ENCODE measurements at places on chromosomes 13 and 19. TPM values are rescaled to one million over a fixed set of nuclear protein-coding genes. Genes with fewer than 3 reads are reported as not detected.

DNA sequence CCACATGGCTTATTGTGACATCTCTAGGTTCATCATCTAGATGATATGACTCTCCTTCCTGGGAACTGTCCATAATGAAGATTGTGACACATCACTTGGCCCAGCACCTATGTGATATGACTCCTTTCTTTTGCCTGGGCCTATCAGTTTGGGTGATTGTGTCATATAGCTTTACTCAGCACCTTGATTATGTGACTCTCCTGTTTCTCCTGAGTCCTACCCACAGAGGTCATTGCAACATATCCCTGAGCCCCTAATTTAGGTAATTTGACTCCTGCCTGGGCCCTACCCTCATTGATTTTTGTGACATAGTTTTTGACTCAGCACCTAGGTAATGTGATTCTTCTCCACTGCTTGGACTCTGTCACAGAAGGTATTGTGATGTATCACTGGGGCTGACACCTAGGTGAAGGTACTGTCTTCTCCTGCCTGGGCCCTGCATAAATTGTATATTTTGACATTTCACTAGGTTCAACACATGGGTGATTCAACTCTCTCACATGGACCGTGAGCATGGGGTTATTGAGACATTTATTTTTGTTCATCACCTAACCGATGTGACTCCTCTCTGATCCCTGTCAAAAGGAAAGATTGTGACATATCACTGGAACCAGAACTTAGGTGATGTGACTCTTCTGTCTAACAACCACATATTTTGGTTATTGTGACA, 26.2 kb upstream of the ZNF254 start:
- ATAC-seq: peak; percentile 46

CYTH2 gene
- 47.2 TPM for total RNA-seq

- peak; percentile 54 for ATAC-seq
These were observed 760 bp downstream of the ZNF91 start for GRCh38 chr19:23394511-23394910.

- no peak for ATAC-seq
These were observed 975 bp downstream of the SBK2 start for GRCh38 chr19:55535965-55536350.

SYCN gene
- total RNA-seq: not detected

DNA sequence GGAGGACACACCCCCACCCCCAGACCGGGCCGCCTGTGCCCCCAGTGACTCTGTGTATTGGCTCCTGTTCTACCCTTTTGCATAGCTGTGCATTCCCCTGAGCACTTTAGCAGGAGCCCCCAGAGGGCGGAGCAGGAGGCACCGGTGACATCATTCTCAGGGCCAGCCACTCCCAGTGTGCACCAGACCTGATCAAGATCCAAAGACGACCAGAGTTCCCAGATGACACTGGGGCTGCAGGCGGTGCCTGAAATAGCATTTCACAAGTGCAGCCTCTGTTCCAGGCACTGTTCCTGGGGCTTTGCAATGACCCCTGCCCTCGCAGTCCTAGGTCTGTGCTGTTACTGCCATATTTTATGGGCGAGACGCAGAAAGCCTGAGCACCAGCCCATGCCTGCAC, 14.5 kb upstream of the PTPRS start:
- peak; percentile 41 for ATAC-seq

DNA sequence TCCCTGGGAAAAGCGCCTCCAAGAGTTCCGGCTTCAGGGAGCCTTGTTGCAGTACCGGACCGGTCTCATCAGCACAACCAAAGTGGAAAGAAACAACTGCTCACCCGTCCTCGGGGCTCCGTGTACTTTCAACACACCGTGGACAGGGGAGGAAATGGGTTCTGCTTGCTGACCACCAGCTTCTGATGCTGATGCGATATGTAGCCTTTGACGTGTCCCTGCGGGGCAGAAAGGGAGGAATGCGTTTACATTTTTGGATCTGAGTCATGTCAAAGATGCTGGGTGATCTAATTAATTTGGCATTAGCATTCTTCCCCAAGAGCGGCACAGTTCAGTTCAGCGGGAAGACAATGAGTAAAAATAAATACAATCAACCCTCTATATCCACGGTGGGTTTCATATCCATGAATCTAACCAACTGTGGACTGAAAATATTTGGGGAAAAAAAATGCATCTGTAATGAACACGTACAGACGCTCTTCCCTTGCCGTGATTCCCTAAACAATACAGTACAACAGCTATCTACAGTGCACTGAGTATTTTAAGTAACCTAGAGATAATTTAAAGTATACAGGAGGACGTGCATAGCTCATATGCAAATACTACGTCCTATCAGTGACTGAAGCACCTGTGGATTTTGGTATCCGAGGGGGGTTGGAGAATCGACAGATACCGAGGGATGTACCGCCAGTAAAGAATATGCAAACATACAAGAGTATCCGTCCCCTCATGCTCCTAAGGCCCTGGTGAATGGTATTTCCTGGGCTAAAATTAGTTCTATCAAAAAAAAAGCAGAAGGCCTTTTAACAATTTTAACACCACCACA, 19.8 kb downstream of the PROZ start:
- ATAC-seq: no peak

KLF1 gene
- not detected for total RNA-seq

GRCh38 chr13:23020246-23020843, 160.4 kb upstream of the SGCG start:
- ATAC-seq: peak; percentile 76

ARL11 gene
- total RNA-seq: 1.2 TPM

ZNF28 gene
- total RNA-seq: 10.2 TPM

- peak; percentile 79 for ATAC-seq
These were observed at the start of gene DMKN for GRCh38 chr19:35513628-35514281. TSS of gene DMKN (minus strand) at chr19:35513649. CDS start at chr19:35513475, 174 bp downstream.

TSHZ3 gene
- total RNA-seq: 1.6 TPM

DNA sequence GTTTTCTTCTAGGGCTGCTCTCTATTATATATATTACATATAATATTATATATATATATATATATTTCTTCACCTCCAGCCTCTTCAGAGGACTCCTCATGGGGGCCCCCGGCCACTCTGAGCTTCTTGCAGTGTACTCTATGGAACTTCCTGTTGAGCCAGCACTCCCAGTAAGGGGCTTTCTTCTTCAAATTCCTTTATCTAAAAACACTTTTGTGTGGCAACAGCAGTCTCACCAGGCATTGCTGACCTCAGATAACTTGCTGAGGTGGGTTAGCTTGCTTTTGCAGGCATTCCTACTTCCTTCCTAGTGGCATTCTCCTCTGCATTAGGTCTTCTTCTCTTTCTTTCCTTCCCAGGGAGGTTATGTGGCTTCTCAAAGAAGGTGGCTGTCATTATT, 381.5 kb downstream of the MYO16 start:
- no peak for ATAC-seq

P2RY11 gene
- total RNA-seq: 4.8 TPM

GRCh38 chr13:59408738-59409137, 755.0 kb downstream of the DIAPH3 start:
- no peak for ATAC-seq

ADGRE2 gene
- total RNA-seq: 1.5 TPM

GRCh38 chr13:63516124-63516523, 2100.5 kb upstream of the PCDH20 start:
- ATAC-seq: no peak

GRCh38 chr13:99760456-99760855, 211.1 kb downstream of the ZIC5 start:
- no peak for ATAC-seq

KISS1R gene
- total RNA-seq: not detected

- ATAC-seq: no peak
These were observed 186.3 kb downstream of the TDRD3 start for GRCh38 chr13:60583196-60583888.

DNA sequence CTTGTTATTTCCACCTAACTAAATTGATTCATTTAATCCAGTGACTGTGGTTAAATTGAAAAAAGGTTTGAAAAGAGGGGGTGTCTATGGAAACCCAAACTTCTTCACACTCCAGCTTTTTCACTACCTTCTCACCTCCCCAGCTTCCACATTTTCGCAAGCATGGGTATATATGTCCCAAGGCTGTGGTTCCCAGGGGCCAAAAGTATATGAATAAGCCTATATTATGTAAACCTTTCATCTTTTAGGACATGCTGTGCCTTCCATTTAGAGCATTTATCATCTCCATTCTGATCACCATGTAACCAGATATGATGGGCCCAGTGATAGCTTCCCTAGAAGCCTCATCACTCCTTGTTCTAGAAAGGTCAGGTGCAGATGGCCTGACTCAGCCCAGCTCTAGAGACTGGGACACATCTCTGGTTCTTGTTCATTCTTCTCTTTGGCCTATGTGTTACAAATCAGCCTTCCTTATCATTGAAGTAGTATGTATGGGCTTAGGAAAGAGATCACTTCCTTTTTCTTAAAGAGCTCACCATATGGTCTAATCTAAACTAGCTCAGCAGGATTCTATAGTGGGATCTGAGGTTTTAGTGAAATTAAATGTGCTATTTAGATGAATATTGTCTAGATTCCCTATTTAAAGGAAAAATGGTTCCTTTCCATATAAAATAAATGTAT, 19.5 kb upstream of the ARL11 start:
- ATAC-seq: no peak

- peak; percentile 17 for ATAC-seq
These were observed 11.8 kb downstream of the PALM start for GRCh38 chr19:720345-721160.

- ATAC-seq: no peak
These were observed 5.5 kb downstream of the SF3A2 start for GRCh38 chr19:2242092-2242537.

FUT1 gene
- total RNA-seq: 6.1 TPM

KCTD4 gene
- not detected for total RNA-seq

GRCh38 chr19:11106477-11106876, 17.2 kb downstream of the LDLR start:
- ATAC-seq: no peak

LRG1 gene
- 24.9 TPM for total RNA-seq

CD22 gene
- total RNA-seq: 2.5 TPM

GRCh38 chr19:58059003-58059670, at the start of gene ZNF135:
TSS of gene ZNF135 (plus strand) at chr19:58059282. CDS start at chr19:58060003, 721 bp downstream.
- peak; percentile 88 for ATAC-seq

DNA sequence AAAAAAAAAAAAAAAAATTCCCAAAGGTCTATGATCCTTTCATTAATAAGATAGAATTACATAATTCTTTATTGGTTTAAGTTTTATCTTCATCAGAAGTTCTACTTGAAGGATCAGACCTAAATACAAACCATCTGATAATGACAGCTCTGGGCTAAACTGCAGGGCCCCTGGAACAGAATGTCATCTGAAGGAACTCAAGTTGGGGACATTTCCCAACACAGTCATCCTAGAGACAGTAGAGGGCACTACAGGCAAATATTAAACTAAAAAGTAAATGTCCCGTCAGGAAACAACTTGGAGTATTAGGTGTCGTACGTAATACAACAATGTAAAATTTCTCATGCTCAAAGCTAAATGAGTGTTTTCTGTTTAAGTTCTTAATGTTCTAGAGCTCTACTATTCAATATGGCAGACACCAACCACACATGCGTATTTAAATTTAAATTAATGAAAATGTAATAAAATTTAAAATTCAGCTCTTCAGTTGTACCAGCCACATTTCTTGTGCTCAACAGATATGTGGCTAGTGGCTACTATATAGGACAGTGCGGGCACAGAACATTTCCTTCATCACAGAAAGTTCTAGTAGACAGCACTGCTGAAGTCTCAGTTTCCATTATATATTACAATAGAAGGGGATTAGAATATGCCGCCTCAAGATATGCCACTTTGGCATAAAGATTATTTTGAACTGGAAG, 21.8 kb upstream of the NAXD start:
- peak; percentile 71 for ATAC-seq

- ATAC-seq: peak; percentile 28
These were observed 76.8 kb upstream of the PCDH8 start for GRCh38 chr13:52925251-52925650.

- ATAC-seq: no peak
These were observed 29.3 kb downstream of the ZNF571 start for GRCh38 chr19:37565370-37565669.

PSG4 gene
- 0.48 TPM for total RNA-seq

DNA sequence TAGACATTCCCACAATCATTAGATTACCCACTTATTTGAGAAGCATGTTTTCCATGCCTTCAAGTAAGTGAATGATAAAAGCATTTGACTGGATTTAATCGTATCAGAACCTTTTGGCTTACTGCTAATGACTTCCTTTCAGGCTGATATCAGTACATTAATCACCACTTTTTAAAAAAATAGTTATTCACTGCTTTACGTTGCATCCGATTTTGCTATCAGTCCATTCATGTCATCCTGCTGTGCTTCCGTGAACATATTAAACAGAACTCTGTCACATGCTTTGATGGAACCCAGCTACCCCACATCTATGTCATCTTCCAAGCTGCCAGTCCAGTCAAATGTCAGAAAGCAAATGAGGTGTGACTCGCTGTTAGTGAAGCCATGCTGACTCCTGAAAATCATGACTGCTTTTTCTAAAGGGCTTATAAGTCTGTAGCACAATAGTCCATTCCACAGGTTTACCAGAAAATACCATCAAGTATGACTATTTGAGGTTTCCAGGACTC, 440.9 kb downstream of the IRS2 start:
- ATAC-seq: no peak

DNA sequence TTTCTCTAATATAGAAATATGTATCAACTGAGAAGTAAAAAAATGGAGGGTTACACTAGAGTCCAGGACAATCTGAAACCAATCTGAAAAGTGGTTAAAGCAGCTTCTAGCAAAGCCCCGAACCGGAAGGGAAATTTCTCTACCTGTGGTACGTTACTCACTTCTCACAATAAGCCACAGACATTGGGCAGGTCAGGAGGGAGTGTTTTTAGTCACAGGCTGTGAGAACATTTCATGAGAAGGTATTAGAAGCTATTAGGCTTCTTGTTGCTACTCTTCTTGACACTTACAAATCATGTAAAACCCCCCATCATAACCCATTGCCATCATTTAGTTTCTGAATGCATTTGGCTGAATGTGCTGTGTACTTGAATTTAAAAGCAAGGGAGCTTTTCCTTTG, 120.9 kb downstream of the NUFIP1 start:
- ATAC-seq: no peak

DNA sequence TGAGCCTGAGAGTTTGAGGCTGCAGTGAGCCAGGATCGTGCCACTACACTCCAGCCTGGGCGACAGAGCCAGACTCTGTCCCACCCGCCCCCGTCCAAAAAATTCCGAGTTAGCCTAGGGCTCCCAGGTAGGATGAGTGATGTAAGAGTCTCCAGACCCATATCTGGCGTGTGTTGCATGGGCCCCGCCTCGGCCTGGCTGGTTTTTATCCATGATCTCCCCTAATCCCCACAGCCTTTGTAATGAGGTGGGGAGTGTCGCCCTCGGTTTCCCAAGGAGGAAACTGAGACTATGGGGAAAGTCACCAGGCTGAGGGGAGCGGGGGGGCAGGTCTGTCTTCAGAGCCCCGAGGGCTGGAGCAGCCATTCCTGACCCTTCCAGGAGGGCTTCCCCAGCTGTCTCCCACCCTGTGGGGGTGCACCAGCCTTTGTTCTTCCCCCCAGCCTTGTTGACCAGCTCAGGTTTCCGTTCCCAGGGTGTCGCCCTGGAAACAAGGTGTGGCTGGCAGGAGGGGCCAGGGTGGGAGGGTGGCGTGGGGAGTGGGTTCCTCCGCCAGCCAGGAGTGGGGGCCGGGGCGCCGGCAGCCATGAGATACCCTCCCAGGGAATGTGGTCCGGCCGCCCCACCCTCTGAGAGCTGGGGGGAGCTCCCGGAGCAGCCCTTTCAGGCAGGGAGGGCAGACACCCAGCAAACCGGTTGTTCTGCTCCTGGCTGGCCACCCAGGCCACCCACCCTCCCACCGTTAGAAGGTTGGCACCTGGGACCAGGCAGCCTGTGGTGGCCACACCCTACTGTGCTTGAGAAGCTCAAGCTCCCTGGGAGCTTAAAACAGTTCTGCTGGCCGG, 11.5 kb downstream of the MYH14 start:
- peak; percentile 97 for ATAC-seq

GRCh38 chr13:102212729-102213128, 189.1 kb downstream of the FGF14 start:
- ATAC-seq: no peak
